Fibroblast of mammary gland (primary cell): ENCODE measurements at places on chromosomes 4 and X.

DNA sequence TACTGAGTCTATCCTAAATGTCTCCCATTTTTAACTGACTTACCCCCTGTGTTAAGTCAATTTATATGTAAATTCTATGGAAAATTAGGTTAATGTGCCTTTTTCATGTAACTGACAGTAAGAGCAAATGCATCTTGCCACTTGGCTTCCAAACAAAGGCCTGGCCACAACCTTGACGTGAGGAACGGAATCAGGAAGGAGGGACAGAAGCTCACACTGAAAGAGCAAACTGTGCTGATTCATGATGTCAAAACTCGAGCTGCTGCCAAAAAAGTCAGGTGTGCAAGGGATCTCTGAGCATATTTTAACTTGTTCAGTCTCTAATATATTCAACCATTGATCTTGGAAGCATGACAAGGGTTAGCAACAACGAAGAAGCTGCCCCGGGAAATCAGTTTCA is 35.8 kb downstream of the GPM6A start:
- DNase-seq: no peak

- DNase-seq: peak; percentile 19
These were observed 22.0 kb upstream of the EIF4E start for GRCh38 chr4:98950925-98951324.

- no peak for DNase-seq
These were observed 5.0 kb downstream of the PITX2 start for GRCh38 chr4:110617646-110618580.

DNA sequence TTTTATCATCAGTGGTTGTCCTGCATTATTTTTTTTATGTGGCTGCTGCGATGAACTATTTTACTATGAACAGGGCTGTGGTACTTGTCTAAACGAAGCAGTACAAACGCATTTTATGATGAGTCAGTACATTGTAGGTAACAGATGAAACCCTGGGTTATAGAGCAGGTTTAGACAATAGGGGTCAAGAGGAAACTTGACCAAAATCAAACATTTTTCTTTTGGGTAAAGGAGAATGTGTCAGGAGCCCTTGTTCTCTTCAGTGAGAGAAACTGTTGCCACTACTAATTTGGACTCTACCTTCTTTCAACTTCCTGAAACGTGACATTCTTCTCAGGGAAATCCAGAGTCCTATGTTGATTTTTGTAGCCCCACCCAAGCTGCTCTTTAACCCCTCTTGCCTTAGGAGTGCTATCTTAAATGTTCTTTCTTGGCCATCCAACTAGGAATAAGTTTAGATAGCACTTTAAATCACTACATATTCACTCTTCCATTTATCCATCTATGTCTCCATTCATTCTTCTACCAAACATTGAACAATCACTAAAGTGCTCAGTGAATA is 415.8 kb upstream of the NR3C2 start:
- no peak for DNase-seq

DNA sequence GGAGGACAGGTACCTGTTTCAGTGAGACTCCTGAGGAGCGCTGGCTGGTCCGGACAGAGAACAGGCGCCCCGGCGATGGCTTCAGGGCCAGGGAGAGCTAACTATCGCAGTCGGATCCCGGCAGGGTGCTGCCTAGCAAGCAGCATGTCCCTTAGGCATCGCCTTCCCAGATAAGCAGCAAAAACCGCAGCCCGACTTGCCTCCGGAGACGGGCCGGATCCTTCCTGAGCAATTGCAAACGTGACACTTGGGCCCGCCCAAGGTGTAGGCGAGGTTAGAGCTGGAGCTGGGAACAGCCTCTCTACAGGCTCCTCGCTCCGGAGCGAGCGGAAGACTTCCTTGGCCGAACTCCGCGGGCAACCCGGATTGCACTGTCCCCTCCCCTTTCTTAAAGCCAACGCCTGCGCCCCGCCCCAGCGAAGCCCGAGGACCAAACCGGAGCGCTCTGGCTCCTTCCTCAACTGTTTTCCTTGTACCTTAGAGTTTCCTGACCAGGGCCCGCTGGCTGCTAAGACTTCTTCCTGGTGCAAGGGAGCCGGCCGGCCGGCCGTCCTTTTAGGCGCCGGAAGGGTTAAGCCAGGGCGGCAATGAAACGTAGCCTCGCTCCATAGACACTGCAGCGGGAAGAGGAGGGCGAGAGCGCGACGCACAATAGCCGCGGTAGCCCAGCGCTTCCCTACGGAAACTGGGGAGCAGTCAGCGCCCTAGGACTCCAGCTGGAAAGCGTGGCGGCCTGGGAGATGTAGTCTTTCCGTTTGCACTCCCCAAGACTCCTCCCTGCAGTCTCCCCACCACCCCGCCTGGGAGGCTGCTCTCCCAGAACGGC is at the start of gene OPHN1:
Gene OPHN1 (minus strand): TSS at position 341 of the 826 bp plus-strand sequence. CDS start 475 bp downstream, outside the sequence.
- peak; percentile 75 for DNase-seq

DNA sequence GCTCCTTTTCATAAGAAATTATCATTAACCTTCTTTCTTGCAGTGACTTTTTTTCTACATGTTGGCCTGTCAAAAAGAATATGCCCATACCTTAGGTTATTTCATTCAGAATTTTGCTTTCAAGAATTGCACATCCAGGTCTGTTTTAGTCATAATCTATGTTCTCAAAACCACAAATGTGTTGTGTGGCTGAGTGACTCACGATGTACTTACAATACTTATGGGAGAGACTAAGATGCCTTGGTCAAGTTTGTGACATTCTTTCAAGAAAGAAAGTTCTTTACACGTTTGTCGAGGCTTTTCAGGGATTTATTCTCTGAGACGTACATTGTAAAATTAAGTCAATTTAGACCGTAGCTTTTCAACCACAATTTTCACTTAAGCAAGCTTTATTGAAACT is 396.7 kb downstream of the FSTL5 start:
- DNase-seq: peak; percentile 10

GRCh38 chr4:161664740-161665139 is 499.1 kb downstream of the FSTL5 start:
- DNase-seq: no peak

GRCh38 chrX:69387567-69388487 is 116.3 kb upstream of the NALF2 start:
- peak; percentile 37 for DNase-seq

- DNase-seq: no peak
These were observed 321.6 kb downstream of the ARHGAP10 start for GRCh38 chr4:148053298-148054003.

GRCh38 chrX:97850911-97851310 is 967.2 kb downstream of the RPA4 start:
- no peak for DNase-seq
